ENCODE measurements at places on chromosomes 2 and 18.

- no peak for DNase-seq
Observed at GRCh38 chr18:9130806-9131205, 5.8 kb upstream of the ANKRD12 start.

DNA sequence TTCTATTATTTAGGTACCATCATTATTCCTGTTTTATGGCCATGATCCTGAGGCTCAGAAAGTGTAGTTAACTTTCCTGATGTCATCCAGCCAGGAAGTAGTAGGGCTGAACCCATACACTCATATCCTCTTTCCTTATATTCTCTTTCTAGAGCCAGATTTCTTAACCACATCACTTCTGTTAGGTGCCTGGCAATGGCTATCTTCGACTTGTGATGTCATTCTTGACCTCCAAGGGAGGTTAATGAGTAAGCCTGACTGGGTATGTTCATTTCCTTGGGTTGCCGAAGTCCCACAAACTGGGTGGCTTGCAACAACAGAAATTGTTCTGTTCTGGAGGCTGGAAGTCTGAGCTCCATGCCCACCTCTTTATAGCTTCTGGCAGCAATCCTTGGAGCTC, 43.4 kb downstream of the ITGB6 start:
- DNase-seq = no peak

DNA sequence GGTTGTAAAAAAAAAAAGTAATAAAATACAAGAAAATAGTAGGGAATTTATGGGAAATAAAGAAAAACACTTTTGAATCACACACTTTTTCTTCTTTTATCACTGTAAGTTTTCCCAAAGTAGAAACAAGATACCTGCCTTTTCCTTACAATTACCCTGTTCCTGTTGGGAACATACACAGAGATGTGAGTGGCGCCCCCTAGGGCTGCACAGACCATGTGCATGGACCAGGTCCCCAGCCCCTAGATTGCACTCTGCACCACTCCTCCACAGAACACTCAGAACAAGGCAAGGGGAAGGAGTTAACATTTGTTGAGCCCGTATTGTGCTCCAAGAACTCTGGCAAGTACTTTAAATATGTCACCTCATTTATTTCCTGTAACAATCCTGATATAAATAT, 118.7 kb upstream of the NRP2 start:
- DNase-seq = no peak

DNA sequence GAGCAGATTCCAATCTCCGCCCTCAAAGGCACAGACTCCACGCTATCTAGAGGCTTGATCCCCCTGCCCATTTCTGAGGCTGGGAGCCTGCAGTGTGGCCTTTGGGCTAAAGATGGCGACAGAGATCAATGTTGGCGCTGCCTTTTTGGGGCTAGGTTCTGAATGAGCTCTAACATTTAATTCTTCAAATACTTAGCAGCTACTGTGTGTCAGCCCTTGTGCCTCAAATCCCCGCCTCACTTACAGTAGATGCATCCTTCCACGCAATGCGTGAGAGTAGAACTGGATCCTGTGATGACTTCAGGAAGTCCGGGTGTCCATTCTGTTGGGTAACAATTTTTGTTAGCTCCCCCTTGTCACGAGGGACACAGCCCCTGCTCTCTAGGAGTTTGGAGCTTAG, 12.4 kb downstream of the IL1F10 start:
- DNase-seq = no peak

GRCh38 chr2:74576863-74577229, 22.3 kb downstream of the DOK1 start:
- DNase-seq = no peak

DNA sequence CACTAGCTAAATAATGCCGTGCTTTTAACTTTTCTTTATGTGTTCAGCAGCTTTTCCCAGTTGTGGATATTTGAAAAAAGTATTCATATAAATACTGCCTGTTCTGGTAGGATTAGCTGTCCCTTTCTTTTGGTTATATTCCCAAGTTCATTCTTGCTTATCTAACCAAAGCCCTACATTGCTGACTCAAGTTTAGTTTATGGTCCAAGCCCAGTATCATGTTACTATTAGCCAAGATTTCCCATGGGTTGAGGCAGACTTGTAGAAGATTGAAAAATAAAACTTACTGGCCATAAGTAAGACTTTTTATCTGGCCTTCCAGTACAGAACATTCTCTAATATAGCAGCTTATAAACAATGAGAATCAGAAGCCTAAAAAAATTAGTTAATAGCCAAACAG, 49.7 kb upstream of the NFE2L2 start:
- no peak for DNase-seq

- DNase-seq = no peak
Observed at GRCh38 chr2:234973008-234973407, 21.2 kb downstream of the SH3BP4 start.

DNA sequence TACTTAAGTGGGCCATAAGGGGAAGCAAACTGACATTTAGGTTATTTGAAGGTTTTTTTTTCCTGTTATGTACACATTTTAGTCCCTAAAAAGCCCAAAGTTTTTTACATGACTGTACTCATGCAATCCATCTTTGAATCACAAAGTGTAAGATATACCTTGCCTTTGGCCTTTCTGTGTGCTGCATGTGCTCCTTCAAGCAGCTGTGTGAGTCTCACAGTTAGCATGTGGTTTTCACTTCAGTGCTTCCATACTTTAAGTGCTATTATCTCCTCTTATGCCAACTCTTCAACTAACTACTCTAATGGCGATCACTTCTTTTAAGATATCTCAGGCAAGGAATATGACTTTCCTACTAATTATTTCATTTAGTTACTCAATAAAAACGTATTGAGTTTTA, 597.1 kb upstream of the ACVR2A start:
- no peak for DNase-seq

DNA sequence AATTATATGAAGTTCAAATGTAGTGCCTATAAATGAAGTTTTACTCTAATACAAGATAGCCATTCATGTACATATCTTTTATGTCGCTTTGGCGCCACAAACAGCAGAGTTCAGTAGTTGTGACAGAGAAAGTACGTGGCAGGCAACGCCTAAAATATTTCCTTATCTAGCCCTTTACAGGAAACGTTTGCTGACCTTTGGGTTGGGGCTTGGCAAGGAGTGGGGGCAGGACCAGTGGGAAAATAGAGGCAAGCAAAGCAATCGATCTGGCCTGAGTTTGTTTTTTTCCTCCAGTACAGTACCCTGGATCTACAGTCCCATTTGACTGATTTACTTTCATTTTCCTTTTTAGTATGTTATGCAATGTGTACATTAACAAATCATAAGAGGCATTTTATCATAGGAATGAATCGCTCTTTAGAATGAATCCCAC, 13.1 kb downstream of the CCDC68 start:
- DNase-seq = no peak

GRCh38 chr2:225867071-225867470, 467.6 kb downstream of the NYAP2 start:
- no peak for DNase-seq

DNA sequence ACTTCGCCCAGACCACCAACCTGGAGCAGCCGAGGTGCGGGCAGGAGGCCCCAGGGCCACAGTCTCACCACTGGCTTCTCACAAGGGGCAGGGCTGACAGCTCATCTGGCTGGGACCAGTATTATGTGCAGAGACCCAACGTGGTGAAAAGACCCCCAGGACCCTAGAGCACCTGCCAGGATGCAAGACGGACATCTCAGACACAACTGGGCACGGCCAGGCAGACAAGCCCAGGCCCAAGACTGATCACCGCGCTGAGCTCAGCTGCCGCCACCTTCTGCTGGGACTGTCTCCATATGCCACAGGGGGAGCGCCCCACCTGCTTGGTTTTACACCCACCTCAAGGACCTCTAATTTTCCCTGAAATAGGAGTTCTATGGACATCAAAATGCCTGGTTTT, 23.2 kb downstream of the HDAC4 start:
- DNase-seq = no peak

DNA sequence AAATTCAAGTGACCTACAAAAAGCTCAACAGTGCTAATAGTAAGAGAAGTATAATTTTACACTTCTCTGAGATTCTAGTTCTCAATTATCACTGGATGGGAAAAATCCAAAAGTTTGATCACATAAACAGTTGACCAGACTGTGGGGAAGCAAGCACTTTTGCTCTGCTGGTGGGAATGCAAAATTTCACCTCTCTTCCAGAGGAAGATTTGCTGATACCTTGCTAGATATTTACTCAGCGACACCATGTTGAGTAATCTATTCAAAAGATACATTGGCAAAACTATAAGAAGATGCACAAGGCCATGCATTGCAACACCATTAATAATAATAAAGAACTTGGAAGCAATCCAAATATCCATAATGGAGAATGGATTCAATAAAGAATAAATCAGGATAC, 204.4 kb downstream of the MREG start:
- DNase-seq = no peak

GRCh38 chr18:40208958-40209357, 1746.1 kb upstream of the PIK3C3 start:
- DNase-seq = no peak

DNA sequence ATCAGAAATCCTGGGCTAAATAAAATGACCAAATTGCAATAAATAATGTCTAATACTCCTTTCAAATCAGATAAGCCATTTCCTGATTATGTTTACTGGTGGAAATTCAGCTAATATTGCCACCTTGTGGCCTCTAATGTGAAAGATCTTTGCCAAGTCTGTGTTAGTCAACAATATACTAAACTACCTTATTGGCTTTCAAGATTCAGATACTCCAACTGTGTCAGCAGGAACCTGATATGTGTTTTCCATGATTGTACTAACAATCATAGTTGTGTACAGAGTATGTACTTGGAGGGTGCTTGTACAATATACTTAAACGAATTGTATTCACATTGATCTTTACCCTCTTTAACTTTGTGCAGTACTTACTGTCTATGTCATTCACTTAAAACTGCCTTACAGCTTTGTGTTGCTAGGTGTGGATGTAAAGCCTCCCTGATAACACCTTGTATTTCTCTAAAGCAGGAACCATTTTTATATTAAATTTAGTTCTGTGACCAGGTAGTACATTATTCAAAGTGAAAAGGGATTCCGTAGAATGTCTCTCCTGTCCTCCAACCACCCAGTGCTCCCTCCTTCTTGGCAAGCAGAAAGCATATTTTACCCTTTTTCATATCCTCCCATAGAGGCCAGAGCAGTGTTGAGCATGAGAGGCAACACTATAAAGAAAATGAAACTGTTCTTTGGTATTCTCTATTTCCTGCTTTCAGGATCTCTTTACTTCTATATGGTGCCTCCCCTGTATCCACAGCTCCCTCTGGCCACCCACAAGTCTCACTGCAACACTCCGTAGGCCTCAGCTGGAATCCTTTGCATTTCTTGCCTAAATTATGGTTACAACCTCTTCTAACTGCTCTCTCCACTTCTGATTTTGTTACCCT, 75.2 kb upstream of the C2orf15 start:
- DNase-seq = peak; percentile 84

DNA sequence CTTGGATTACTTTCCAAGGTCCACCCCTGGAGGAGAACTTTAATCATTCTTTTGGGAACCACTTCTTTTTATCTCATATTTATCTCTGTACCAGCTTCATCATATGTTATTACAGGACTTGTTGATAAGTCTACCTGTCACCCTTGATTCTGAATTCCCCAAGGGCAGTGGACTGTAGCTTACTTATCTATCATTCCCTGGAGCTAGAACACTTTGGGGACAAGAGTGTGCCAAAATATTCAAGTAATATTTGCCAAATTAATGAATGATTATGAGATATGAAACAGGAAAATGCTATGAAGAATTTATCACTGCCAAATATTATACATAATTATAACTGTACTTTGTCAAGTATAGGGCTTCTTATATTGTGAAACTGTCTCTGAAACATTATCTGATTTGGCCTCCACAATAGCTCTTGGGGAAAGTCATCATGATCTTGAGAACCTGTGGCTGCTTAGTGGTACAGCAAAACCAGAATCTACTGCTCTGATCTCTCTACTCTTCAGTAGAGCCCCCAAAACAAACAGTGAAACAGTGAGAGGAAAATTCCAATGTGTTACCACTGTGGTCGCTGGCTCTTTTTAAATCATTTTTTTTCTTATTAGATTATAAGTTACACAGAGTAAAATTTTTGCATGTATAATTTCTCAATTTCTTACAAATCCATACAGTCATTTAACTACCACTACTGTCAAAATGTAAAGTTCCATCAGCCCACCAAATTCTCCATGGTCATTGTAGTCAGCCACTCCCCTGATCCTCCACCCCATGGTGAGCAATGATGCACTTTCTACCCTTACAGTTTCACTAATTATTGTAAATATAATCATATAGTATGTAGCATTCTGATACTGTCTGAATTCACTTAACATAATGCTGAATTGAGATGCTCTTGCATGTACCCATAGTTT, 197.5 kb downstream of the PIEZO2 start:
- no peak for DNase-seq

DNA sequence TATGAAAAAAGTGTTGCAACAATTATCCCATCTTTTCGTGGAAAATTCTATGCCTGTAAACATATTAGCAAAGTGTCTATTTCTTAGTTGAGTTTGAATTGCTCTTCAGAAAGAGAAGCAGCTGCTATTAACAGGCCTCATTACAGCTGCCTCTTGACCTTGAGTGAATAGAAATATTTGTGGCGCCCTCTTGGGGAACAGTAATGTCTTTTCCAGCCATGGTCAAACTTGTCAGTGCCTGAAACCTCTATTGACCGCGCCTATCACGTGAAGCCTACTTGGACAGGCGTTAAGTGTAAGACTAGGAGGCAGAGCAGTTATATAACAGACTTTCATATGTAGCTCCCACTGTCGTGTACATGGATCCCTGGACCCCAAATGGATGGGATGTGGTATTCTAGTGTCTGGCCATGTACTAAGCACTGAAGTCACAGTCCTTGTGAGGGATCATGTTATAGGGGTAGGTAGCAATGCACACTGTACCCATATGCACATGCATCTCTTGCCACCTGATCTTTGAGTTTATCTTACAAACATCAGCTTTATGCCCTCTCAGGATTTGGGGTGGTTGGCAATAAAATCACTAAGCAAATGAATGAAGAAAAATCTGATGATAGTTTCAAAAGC, 245.0 kb downstream of the PTGR3 start:
- DNase-seq = no peak

DNA sequence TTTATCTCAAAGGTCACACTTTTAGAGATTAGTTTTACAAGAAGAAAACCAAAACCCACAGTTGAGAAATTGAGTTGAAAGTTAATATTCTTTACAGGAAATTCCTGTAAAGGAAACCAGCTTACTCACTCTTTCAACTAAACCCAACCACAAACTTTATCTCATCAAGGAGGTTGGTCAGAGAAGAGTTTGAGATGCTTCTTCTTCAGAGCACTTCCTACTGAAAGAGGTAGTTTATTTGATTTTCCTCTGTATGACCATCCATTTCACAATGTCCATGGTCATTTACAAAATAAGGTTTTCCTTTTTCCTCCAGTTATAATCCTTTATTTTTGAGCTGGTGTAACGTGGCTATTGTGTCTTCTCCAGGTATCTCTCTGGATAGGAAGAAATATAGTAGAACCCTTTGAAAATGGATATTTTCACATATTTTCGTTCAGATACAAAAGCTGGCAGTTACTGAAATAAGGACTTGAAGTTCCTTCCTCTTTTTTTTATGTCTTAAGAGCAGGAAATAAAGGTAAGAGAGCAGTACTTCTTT, 4.5 kb upstream of the IL18RAP start:
- DNase-seq = no peak

- DNase-seq = no peak
Observed at GRCh38 chr18:28248653-28249052, 71.7 kb upstream of the CDH2 start.

Data from NCI-H2029 treated with DMSO at 0.1 percent for 48 hours (cell line).